Caudate nucleus (tissue), 63 donors: ENCODE measurements at places on chromosomes 6 and 20.

DNA sequence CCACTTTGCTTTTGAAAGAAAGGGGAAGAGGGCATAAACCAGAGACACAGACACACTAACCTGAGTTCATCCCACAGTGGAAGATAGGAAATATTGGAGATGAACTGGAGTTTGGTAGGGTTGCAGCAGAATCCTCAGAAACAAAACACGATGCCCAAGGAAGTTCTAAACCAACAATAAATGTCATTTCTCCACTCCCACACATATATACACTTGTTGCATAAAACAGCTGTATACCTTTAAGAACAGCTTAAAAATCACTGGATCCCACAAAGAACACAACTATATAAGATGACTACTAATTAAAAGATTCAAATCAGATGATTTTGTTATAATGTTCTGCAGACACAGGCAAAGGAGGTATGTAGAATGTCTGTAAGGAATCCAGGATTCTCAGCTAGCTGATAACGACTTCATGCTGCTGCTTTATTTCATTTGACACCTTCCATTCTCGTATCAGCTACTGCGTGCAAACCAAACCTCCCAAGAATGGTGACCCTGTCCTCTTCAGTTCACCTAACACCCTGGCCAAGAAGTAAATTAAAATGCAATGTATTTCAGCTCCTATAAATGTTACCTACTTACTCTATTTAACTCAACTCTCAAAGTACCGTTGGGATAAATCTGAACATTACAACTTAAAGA, 14.3 kb downstream of the KIF13A start:
- DNase-seq = no peak

GRCh38 chr6:89392823-89393222, 19.2 kb downstream of the RRAGD start:
- no peak for DNase-seq

GRCh38 chr6:20693466-20694063, 159.3 kb downstream of the CDKAL1 start:
- no peak for DNase-seq

DNA sequence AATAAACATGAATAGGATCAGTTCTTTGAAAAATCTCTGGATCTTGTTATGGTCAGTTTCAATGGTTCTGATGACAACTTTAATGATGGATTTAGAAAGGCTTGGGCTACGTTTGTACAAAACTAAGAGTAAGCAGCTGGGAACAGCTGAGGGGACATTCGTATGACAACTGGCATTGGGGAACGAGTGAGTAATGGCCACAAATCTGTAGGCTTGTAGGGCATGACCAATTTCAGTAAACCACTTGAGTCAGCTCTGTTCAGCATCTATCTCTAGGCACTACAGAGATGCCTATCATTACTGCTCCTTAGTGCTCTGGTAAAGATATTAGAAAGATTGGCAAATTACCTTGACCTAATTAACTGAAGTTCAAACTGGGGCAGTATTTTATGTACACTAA, 1375.6 kb downstream of the EPHA7 start:
- no peak for DNase-seq

DNA sequence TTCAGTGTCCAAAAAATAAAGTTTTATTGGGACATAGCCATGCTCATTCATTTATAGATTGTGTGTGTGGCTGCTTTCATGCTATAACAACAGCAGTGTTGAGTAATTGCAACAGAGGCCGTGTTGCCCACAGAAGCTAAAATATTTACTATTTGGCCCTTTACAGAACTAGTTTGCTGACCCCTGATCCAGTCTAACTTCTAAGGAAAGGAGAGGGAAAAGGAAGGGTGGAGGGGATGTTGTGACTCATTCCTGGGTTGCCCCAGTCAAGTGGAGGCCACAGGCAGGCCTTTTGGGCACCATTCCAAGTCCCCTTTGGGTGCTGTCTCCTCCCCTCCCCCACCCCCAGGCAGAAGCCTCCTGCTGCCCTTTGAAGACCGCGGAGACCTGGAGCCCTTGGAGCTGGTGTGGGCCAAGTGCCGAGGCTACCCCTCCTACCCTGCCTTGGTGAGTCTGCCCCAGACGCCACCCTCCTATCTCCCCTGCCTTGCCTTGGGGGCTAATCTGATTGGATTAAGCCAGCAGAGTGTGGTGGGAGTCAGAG, 28.4 kb downstream of the BRPF3 start:
- DNase-seq = no peak

- DNase-seq = no peak
Measured at GRCh38 chr20:46056970-46057855, 28.2 kb downstream of the SLC12A5 start.

DNA sequence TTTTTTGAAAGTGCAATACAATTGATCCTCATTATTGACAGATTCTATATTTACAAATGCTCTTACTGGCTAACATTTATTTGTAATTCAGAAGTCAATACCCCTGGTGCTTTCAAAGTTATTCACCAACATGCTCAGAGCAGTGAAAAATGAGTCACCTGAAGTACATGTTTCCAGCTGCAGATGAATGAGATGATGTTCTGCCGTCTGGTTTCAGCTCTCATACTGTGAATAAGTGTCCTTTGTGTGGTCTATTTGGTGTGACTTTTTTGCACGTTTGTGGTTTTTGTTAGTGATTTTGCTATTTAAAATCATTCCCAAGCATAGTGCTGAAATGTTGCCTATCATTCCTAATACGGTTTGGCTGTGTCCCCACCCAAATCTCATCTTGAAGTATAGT, 22.3 kb upstream of the EYA4 start:
- no peak for DNase-seq

GRCh38 chr20:38178065-38178491, 13.0 kb upstream of the TGM2 start:
- no peak for DNase-seq

- DNase-seq = no peak
Measured at GRCh38 chr6:132198040-132198439, 203.2 kb downstream of the MOXD1 start.

- DNase-seq = no peak
Measured at GRCh38 chr6:150255840-150256239, 113.0 kb upstream of the IYD start.

GRCh38 chr6:119428633-119429032, 79.1 kb upstream of the MAN1A1 start:
- no peak for DNase-seq

GRCh38 chr6:120198033-120198432, 848.5 kb upstream of the MAN1A1 start:
- DNase-seq = no peak

DNA sequence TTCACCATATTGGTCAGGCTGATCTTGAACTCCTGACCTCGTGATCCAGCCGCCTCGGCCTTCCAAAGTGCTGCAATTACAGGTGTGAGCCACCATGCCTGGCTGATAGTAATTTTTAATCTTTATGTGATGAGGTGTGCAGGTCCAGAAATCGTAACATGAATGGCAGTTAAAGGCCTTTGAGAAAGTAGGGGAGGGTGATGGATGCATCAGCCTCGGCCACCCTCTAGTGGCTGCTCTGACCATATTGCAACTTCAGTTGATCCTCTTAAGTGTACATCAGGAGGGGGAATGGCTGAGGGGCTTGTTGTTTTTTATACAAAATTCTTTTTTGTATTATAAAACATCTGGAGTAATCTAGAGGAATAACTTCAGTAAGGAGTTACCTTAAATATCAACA, 193.0 kb downstream of the ZFAND3 start:
- DNase-seq = no peak

DNA sequence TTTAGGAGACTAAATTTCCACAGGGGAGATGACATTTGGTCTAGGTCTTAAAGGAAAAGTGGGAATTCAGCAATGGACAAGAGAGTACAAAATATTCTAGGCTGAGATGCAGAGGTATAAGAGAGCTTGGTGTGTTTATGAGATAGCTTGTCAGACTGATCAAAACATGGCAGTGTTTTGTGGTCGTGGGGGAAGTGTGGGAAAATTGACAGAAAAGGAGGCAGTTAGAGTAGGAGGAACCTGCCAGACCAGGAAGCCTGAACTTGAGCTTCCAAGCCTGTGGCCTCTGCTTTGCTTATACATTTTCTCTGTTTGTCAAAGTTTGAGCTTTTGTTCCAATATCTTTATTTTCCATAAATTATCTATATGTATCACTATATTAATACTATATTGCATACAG, 69.5 kb upstream of the MAP3K7 start:
- DNase-seq = no peak

- no peak for DNase-seq
Measured at GRCh38 chr6:56689114-56689513, 46.4 kb upstream of the DST start.

DNA sequence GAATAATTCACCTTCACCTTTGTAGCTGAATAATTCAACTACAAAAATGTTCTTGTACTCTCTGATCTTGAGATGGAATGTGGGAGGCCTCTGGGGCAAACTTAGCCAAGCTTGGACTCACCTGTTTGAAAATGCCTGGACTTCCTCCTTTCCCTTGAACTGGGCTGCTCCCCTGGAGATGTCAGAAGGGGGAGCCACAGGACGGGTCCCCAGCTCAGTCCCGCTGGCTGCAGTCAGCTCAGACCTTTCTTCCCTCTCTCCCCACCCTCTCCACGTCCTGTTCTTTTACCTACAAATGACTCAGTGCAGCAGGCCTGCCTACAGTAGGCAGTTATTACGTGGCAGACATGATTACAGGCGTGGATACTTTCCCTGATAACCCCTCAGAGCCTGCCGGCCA, 131.5 kb upstream of the RALGAPA2 start:
- no peak for DNase-seq

- DNase-seq = no peak
Measured at GRCh38 chr20:33054791-33055190, 1.1 kb downstream of the BPIFB3 start.

- DNase-seq = no peak
Measured at GRCh38 chr6:42195415-42195814, 659 bp upstream of the GUCA1B start.

DNA sequence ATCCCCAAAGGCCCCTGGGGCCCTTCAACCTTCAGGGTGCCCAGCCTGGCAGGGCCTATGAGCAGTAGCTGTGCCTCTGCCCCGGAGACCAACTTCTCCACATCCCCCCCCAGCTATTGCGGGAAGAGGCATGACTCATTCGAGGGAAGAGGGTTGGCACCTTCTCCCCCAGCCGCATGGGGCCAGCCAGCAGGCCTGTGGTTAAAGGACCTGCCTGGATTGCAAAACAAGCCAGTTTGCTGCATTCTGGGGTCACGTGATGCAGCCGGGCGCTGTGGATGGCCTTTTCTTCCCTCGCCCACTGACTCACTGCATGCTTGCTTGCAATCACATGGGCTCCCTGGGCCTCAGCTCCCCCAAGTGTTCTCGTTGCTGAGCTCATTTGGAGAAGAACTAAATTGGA, 182.5 kb downstream of the MAFB start:
- DNase-seq = peak; percentile 18

DNA sequence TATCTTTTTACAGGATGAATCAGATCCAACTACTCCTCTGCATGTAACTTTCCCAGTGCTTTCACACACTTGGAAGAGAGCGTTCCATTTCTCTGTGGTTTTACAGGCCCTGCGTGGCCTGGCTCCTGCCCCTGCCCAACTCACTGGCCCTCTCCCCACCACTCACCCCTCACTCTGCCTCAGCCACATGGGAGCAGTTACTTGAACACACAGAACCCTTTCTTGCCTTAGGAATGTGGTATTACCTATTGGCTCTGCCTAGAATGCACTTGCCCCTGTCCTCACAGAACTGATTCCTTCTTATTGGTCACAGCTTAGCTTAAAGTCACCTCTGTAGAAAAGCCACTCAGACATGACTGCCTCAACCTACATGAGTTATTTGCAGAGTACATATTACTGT, 108.4 kb downstream of the CRYBG1 start:
- DNase-seq = no peak

GRCh38 chr6:65570340-65570739, 136.7 kb downstream of the EYS start:
- DNase-seq = no peak

DNA sequence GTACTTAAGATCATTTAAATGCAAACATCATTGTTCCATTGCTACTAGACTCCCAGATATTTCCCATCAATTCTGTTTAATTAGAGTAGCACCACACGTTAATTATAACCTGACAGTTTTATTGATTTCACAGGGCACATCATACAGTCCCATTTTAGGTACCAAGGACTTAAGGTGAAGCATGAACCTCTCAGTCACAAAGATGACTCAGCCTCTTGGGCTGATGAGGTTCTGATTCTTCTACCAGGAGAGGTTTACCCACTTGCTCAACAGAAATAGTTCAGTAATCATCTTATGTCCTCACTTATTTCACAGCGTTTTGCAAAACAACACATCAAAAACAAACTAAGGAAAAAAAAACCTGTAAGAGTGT, 98.5 kb downstream of the HIVEP2 start:
- DNase-seq = no peak

DNA sequence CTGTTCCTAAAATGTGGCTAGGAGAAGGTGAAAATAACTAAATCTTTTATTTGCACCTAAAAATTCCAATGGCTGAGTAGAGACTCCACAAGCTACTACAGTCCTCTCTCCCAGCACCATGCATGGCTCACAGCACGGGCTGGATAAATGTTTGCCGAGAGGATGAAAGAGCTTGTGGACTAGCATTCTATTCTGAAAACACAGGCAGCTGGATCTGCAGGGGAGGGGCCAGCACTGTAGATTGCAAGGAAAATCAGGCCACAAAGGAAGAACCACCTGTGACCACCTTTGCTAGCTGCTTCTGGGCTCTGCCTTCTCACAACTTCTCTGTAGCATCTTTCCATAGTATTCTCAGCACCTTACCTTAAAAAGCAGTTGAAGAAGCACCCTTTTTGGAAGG, 46.6 kb downstream of the CLIC5 start:
- no peak for DNase-seq

GRCh38 chr6:147029923-147030322, 174.3 kb upstream of the STXBP5 start:
- DNase-seq = no peak

DNA sequence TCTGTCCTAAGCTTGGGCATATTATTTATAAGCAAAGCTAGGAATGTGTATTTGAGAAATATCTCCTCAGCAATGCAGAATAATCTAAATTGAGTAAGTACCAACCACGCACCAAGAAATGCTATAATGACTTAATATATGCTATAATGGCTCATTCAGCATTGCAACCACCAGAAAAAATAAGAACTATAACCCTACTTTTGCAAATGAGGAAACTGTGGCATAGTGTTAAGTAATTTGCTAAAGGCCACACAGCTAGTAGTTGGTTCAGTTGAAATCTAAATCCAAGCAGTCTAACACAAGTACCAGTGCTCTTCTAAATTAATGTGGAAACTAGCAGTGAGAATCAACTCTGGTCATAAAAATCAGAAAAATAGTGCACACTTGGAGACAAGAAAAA, 35.7 kb downstream of the HBS1L start:
- no peak for DNase-seq

DNA sequence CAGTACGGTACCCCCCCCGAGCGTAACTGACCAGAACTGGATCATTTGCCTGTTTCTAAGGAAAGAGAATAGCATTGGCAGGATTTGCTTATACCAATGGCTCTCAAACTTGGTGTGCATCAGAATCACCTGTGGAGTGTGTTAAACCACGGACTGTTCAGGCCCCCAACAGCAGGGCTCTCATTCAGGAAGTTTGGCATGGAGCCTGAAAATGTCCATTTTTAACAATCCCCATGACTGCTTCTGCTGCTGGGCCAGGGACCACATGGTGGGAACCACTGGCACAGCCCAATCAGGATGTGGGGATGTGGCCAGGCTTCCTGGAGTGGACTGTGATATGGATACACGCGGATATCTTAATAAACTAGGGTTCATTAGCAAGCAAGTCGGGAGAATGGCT, 53.9 kb downstream of the GTF2H5 start:
- no peak for DNase-seq

GRCh38 chr6:158014505-158015187, 33.0 kb downstream of the SYNJ2 start:
- no peak for DNase-seq
